ENCODE measurements at places on chromosomes 1 and 21. TPM values are rescaled to one million over a fixed set of nuclear protein-coding genes. Genes with fewer than 3 reads are reported as not detected.

The MYOC gene
- not detected for total RNA-seq

The LCE2B gene
- not detected for total RNA-seq

The PTGER3 gene
- total RNA-seq: not detected

The KCNN3 gene
- total RNA-seq: 0.84 TPM

The TMEM53 gene
- 14.1 TPM for total RNA-seq

DNA sequence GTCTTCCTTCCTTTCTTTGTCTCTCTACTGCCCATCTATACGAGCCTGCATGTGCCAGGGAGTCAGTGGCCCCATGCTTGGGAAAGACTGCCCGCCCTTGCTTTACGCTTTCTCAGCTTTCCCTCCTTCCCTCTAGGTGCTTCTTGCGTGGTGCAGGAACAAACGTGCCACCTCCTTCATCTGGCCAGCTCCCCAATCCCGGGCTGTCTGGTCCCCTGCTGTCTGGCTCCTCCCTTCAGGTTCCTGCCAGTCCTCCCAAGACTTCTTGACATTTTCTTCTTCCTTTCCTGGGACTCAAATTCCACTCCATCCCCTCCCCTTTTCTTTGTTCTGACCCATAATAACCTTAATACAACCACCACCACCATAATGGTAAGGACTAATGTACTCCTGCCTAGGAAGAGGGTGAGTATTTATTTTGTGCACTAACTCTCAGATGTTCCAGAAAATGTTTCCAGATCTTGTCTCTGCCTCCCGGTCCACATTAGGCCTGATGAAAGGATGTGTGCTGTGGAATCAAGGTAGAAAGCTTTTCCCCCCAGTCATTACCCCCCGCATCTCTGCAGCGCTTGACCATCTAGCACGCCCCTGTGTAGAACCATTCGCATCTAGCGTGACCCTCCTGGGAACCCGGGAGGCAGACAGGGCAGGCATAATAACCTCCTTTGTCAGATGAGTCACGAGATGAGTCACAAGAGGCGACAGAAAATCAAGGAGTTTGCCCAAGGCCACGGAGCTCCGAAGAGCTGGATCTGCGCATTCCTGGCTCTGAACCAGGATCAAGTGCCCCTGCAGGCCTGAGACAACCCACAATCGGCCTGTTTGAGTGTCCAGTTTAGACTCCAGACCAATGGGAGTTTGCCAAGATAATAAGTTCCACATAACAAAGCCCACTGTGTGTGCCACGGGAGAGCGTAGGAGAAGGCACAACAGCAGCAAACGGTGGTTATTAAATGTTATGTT lies 60.1 kb upstream of the NEK2 start:
- H3K36me3 ChIP-seq: no peaks in the 10 kb centered on the region
- H3K27ac ChIP-seq: peak overlapping the region; percentile 92
- peak overlapping the region; percentile 23 for H3K4me3 ChIP-seq

Measured in neural crest cell (in vitro differentiated cells).